ENCODE measurements at places on chromosomes 2 and 18.

DNA sequence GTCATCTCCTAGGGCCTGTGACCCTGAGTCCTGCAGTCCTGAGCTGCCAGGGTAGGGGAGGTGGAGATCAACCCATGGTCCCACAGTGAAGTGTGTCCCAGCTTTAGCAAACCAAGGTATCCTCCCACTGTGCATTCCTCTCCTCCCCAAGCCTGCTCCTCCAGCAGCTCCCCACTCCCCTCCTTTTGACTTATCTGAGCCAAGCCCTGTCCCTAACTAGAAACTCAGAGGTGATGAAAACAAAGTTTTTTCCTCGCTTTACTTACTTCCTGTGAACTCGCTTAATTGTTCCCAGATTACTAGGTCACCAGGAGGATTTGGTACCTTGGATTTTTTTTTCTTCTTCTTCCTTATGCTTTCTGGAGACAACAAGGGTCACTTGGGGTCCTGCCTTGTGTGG lies 80.8 kb downstream of the EHD3 start:
- no peak for DNase-seq

DNA sequence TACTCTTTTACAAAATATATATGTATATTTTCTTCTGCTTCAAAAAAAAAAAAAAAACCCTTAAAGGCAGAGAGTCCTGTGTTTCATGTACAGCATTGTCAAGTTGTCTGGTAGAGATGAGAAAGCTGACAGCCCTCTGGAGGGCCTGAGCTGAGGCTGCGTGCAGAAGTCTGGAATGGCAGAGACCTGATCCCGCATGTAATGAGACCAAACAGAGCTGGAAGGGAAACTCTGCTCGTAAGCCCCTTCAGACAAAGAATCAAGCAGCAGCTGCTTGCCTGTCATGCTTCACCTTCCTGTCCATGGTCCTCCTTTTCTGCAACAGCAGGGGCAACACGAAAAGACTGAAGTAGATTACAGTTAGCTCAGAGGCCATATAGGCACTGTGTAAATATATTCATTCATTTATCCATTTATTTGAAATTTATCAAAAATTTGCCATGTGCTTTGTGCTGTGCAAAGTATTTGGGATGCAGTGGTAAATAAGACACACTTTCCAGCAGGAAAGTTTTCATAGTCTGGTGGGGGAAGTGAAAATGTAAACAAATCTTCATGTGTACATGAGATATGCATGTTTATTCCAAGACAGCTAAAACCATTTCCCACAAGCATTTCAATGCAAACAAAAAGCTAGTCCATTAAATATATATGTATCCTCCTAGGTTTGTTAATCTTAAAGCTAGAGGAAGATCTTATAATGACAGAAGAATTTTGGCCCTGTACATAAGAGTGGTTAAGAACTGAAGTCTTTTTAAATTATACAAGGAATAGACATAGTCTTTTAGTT lies 912.7 kb downstream of the CPS1 start:
- DNase-seq, result no peak

- no peak for DNase-seq
Measured at GRCh38 chr2:176415937-176416499, 146.8 kb downstream of the MTX2 start.

GRCh38 chr2:109376796-109377495 lies 236.8 kb downstream of the SEPTIN10 start:
- no peak for DNase-seq

GRCh38 chr18:13587001-13587400 lies 139.4 kb downstream of the FAM210A start:
- DNase-seq, result no peak
